ENCODE measurements at places on chromosomes 6 and 20.

DNA sequence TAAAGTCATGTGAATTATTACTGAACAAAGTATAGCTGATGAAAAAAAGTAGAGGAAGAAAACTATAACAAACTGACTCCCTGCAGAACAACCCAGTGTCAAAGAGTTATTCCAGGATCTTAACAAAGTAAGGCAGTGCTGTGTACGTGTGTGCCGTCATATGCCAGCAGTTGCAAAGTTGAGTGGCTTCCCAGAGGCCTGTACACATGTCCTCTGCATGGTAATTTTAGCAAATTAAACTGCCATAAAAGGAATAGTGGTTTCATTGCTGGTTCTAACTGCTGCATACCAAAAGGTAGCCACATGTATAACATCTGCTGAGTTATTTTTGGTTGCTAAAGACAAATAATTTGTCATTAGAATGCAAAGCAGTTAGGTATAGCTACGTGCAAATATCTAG lies 44.8 kb downstream of the RIPOR2 start:
- no peak for DNase-seq

DNA sequence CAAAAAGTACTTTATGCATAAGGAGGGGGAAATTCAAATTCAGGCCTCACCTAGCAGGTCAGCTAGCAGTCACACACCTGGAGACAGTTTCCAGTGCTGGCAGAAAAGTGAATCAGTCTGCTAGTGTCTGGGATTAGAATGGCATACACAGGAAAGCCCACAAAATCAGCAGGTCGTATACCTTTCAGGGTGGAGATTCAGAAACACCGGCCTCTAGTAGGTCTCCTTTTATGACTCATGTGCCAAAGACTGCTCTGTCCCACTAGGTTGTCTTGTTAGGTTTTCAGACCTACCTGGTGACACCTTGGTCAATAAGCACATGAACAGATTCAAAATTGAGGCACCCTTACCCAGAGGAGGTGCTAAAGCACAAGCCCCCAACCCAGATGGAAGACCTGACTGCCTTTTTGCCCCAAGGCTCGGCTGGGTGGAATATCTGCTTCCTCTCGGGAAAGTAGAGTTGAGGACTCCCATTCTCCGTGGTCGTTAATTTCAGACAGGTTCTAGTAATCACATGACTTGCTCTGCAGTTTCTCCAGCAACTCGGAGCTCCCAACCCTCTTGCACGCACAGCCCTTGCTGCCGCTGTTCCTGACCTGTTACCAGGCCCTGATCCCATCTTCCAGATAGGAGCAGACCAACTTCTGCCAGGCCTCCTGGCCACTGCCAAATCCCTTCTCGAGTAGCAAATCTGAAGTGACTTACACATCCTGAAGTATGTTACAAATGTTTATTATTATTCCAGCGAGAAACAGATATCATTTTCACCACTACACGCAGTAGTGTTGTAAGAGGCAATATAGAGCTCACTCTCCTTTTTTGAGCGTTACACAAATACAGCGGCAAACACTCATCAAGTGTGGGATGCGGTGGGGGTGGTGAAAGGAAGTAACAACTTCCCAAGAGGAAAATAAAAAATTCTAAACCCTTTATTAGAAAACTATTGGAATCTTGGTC lies 46.6 kb downstream of the AGPAT4 start:
- DNase-seq: no peak

- no peak for DNase-seq
Measured at GRCh38 chr6:26366504-26366903, 1.5 kb downstream of the BTN3A2 start.

GRCh38 chr6:88086792-88087191 lies 39.2 kb downstream of the SPACA1 start:
- DNase-seq: no peak

DNA sequence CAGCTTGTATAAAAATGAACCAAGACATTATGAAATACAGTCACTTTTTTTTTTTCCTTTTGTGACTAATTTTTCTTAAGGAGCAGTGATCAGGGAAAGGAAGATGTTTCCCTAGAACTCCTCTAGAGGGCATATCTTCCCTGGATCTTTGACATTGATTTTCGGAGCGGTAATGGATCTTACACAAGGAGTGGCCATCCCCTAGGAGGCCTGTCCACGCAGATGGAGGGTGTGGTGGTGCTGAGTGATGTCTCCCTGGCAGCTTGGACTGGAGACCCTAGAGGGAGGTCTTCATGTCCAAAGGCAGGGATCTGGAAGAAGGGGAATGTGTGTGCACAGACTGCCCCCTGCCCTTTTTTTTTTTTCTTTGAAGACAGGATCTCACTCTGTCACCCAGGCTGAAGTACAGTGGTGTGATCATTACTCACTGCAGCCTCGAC lies 7.0 kb upstream of the KIFC1 start:
- no peak for DNase-seq

DNA sequence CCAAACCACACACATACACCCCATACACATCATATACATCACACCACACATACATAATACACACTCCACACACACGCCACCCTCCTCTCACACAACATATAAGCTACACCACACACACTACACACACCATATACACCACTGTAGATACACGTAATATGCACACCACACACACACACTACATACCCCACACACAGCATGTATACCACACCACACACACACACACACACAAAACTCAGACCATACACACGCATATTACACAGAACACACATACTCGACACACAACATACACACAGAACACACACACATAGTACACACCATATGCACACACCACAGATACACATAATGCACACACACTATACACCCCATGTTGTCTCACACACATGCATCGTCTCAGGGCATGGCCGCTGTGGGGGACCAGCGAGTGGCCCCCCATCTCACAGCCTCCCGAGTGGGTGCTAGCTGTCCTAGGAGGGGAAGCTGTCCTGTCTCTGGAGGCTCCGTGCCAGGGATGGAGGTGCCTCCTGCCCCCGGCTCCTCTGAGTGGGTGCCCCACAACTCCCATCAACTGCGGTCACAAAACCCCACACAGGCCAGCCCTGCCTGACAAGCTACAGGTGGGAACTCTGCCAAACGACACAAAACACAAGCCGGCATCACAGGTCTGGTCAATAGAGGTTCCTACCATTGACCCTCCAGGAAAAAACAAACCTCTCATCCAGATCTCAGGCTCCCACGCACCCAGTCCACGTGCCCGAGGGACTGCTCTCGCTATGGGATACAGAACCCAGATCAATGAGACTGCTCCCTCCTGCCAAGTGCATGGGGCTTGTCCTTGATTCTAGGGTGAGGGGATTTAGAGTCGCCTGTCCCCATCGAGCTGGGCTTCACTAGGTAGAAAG lies 49.1 kb downstream of the DACT2 start:
- no peak for DNase-seq

DNA sequence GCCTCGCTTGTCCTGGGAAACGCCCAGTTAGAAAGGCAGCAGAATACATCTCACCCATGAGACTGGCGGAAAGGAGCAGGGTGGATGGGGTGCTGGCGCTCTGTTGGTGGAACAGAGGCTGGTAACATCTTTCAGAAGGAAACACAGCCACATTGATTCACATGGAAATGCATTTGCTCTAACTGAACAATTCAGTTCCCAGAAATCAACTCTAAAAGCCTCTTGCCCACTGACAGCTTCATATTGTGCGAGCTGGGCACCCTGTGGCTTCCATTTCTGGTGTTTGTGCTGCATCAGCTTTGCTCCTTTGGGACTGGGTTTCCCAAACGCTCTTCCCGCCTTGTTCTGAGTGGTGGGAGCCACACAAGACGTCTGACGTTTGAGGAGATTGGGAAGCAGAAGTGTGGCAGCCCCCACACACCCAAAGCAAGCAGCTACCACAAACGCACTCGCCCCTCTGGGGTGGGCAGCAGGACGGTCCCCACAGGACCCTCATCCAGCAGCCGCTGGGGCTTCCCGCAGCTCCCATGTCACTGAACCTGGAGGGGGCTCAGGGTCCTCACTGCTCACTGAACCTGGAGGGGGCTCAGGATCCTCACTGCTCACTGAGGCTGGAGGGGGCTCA lies 229.5 kb downstream of the ERMARD start:
- no peak for DNase-seq
